ENCODE measurements at places on chromosomes 13 and 19.

DNA sequence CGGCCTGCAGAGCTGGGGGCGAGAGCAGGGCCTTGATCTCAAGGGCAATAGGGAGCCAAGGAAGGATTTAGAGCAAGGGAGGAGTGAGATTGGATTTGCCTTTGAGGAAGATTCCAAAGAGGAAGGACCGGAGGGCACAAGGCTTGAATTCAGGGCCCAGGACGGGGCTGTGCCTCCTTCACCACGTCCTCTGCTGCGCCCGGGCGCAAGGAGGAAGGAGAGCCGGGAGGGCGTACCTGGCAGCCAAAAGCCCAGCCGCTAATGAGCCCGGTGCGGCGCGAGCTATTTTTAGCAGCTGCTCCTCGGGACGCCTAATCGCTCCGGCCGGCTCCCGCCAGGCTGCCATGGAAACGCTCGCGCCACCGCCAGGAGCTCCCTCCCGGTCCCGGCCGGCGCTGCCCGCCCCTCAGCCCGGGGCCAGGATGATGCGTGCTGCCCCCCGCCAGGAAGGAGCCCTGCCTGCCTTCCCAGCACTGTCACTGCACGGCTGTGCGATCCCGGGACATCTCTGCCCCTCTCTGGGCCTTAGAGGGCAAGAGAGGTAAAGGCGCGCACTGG is 31.3 kb downstream of the TINCR start:
- no peak for DNase-seq

DNA sequence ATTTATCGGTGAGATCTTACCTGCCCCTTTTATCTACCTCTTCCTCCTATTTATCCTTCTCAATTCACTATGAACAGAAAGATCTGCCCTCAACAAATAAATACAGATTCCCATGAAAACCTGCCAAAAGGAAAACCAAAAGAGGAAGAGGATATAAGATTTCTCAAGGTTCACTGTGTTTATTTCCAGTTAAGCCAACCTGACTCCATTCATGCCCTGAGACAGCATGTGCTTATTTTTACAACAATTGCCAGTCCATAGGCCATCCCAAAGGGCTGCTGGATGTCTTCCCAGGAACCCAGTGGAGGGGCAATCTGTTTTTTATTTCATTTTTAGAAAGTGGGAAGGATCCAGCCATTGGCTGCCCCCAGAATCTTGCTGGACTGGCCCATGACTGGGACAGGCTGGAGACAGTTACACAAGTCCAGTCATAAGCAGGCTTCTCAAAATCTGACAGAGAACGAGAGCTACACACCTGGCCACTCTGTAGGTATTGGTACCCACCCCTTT is 209.1 kb downstream of the IRS2 start:
- DNase-seq: no peak

- DNase-seq: no peak
Observed at GRCh38 chr13:41554180-41554579, 96.8 kb downstream of the RGCC start.

DNA sequence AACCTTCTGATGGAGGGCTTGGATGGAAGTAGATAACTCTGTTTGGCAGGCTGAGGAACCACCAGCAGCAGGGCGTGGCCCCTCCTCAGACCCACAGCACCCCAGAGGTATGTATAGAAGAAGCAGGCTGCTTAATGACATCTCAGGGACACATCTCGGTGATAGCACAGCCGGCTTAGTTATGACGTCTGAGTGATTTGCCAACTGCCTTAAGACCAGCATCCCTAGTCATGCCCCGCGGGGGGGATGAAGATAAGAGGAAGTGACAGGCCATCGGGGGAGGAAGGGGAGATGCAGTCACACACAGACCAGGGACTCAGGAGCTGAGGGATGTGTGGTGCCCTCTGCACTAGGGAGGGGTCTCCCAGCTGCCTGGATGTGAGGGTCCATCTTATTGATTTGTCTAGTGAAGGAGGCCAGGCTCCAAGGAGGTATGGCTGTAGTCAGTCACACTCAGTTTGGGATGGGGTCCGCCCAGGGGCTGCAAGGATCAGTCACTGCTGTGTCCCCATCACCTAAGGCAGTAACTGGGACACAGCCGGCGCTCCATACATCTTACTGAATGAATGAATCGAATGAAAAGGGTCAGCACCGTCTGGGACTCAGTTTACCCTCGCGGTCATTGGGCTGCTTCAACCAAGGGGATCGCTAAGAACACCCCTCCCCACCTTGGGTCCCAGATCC is 19.2 kb upstream of the ERCC1 start:
- DNase-seq: no peak

DNA sequence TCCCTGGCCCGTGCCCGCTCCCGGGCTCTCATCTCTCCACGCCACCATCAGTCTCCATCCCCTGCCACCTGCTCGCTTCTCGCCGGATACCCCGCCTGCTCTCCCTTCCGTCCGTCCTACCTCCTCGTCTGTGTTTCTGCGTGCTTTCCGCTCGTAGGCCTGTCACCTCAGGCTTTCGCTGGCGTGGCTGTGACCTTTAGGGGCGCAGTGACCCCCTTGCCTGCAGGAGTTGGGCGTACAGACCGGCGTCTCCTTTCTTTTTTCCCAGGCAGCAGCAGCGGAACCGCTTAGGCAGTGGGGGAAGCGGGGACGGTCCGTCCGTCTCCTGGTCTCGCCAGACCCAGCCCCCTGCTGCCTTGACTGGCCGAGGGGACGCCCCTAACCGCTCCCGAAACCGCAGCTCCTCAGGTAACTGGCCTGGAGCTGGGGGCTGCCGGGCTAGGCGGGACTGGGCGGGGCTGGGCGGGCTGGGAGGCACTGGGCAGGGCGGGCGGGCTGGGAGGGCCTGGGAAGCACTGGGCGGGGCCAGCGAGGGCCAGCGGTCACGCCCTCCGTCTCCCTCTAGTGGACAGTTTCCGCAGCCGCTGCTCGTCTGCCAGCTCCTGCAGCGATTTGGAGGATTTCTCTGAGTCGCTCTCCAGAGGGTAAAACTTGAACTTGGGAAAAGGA is 6.3 kb downstream of the PGLYRP1 start:
- DNase-seq: peak; percentile 71

DNA sequence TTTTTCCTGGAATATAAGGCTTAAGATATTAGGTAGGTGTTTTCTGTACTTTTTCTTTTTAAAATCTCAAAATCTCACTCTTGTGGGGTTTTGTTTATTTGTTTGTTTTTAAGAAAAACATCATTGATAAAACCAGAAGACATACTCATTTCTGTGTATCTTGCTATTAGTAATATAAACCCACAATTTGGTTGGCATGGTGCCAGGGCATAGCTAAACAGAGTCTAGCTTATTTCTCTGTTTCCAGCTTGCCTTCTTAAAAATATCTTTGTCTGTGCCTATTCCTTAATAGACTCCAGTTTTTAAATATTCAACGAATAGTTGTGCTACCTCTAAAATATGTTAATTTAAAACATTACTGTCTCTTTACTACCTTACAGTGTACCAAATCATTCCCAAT is 1121.9 kb upstream of the PCDH20 start:
- no peak for DNase-seq

- DNase-seq: no peak
Observed at GRCh38 chr19:31338069-31338776, 11.0 kb downstream of the TSHZ3 start.

- DNase-seq: no peak
Observed at GRCh38 chr13:97485320-97485719, 51.4 kb downstream of the RAP2A start.

GRCh38 chr19:41699968-41700323 is 8.5 kb upstream of the CEACAM5 start:
- no peak for DNase-seq

DNA sequence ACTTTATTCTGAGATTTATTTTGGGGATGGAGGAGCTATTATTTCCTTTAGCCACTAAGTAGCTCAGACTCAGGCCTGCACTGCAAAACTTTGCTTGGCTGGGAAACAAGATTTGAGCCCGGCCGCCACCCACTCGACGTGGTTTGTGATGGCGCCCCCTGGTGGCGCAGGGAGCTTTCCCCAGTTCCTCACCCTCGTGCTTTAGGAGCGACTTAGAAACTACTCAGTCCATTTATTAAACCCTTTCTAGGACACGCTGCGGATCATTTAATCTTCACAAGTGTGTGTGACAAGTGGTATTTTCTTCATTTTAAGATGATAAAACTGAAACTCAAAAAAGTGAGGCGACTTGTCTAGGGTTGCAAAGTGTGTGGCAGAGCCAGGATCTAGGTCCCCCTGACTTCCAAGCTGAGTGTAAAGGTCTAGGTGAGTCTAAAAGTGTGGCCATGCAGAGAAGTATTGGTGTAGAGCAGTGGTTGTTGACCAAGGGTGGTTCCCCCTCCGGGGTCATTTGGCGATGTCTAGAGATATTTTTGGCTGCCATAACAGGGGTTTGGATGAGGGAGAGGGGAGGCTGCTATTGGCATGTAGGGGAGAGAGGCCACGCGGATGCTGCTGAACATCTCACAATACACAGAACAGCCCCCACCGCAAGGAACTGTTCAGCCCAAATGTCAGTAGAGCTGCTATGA is 2.2 kb downstream of the CXCL17 start:
- DNase-seq: peak; percentile 66

DNA sequence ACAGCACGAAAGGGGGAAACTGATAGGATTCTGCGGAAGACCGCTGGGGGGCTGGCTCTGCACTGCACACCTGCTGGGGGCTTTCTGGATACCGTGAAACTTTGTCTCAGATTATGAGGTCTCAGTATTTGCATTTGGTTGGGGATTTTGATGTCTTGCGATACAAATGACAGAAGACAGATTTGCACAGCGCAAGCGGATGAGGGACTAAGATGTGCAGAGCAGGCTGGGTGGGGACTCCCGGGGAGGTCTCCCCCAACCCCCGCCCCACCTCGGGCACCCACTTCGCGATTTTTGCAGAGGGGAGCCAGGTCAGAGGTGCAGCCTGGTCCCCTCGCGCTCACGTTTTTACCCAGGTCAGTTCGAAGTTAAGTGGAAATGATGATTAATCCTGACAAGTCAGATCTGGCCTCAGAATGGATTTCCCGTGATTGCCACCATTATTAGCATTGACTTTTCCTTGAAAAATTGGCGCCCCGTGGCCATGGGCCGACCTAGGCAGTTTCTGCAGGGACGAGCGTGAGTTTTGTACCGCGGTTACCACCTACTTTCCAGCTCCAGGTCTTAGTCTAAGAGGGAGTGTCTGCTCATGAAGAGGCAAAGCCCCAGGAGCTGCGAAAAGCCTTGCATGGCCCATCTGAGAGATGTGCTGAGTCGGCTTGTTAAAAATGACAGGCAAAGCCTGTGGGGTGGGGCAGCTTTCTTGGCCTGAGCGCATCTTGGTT is 1.3 kb upstream of the GJB2 start:
- DNase-seq: peak; percentile 6

- no peak for DNase-seq
Observed at GRCh38 chr13:48783181-48783630, 129.5 kb downstream of the CYSLTR2 start.

GRCh38 chr13:91346850-91347201 is 661 bp upstream of the MIR17HG start:
- DNase-seq: peak; percentile 33

DNA sequence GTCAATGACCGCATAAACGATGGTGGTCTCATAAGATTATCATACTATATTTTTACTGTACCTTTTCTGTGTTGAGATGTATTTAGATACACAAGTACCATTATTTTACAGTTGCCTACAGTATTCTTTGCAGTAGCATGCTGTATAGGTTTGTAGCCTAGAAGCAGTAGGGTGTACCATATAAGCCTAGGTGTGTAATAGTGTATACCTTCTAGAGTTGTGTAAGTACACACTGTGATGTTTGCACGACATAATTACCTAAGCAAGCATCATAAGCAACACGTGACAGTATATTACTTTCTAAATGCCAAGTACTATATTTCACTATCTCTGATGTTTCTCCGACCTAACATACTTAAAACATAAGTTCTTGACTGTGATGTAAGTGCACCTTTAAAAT is 2.7 kb downstream of the LPAR6 start:
- DNase-seq: no peak

DNA sequence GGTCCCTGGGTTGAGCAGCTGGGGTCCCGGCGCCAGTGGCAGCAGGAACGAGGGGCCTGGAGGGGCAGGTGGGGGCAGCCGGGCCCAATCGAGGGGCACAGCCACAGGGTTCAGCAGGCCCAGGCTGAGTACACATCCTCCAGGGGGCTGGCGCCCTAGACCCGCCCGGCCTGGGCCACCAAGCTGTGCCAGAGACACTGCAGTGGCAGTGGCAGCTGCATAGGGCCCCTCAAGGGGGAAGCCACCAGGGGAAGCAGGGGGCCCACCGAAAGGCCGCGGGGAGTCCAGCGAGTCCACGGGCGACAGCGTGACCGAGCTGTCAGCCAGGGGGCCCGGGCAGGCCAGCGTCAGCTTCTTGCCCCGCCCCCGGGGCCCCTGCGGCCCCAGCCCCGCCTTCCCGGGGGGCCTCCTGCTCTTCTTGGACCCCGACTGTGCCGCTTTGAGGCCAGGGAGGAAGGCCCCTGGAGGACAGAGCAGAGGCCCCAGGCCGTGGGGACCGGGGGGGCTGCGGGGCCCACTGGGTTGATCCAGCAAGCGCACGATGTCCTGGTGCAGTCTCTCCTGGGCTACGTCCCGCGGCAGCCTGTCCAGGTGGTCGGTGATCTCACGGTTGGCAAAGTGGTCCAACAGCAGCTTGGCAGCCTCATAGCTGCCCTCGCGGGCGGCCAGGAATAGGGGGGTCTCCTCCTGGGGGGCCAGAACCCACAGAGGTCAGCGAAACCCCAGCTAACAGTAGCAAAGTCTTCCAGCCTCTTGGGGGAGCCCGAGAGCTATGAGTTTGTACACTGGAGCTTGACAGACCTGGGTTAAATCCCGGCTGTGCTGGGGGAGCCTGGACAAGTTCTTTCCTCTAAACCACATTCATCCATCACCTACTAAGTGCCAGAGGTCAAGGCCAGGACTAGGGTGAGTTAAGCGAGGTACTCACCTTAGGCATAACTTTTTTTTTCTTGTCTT is 39.5 kb downstream of the NOTCH3 start:
- no peak for DNase-seq

DNA sequence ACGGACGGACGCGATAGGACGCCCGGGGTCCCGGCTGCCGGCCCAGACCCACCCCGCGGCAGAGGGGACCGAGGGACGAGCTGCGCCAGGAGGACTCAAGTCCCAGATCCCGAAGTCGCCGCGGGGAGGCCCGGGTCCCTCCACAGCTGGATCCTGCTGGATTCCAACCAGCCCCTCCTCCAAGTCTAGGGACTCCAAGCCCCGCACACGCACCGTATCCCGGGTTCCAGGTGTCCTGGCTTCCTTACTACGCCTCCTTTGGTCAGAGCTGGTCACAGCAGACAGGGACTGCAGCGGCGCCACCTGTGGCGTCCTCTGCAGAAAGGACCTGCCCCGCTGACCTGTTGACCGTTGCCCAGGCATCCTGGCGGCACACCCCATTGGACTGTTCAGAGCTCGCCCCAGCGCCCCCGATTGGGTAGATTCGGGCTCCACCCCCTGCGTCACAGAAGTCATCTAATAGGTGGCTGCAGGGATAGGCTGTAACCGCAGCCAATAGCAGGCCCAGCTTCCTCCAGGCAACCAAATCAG is 29.0 kb upstream of the ZNF709 start:
- no peak for DNase-seq

GRCh38 chr13:101303521-101303920 is 112.8 kb downstream of the NALCN start:
- no peak for DNase-seq

DNA sequence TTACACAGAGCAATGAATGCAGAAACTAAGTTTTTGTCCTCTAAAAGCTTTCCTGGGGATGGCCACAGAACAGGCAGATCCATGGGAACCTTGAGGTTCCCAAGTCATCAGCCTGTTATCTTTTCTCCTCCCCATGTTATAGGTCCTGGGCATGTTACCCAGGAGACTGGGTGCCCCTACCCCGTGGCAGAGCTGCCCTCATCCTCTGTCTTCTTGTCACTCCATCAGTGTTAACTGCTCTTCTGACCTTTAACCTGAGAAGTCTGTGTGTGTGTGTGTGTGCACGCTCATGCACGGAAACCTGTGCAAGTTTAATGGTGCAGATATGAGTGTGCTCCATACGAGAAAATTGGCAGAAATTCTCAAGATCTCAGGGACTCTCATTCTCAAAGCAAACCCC is 43.9 kb upstream of the ZNF724 start:
- no peak for DNase-seq
